ENCODE measurements at places on chromosomes 12 and 14.

DNA sequence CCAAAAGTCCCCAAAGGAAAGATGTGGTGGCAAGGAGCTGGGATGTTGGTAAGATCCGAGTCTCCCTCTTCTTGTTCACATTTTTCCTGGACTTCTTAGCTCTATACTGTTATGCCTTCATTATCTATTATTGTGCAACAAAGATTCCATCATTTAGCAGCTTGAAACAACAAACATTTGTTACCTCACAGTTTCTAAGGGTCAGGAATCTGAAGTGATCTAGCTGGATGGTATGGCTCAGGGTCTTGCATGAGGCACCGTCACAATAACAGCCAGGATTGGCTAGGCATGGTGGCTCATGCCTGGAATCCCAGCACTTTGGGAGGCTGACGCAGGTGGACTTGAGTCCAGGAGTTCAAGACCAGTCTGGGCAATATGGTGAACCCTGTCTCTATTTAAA lies 51.1 kb upstream of the KRAS start:
- no peak for DNase-seq

- DNase-seq, result no peak
These were observed 269.7 kb downstream of the KSR2 start for GRCh38 chr12:117699118-117699517.

DNA sequence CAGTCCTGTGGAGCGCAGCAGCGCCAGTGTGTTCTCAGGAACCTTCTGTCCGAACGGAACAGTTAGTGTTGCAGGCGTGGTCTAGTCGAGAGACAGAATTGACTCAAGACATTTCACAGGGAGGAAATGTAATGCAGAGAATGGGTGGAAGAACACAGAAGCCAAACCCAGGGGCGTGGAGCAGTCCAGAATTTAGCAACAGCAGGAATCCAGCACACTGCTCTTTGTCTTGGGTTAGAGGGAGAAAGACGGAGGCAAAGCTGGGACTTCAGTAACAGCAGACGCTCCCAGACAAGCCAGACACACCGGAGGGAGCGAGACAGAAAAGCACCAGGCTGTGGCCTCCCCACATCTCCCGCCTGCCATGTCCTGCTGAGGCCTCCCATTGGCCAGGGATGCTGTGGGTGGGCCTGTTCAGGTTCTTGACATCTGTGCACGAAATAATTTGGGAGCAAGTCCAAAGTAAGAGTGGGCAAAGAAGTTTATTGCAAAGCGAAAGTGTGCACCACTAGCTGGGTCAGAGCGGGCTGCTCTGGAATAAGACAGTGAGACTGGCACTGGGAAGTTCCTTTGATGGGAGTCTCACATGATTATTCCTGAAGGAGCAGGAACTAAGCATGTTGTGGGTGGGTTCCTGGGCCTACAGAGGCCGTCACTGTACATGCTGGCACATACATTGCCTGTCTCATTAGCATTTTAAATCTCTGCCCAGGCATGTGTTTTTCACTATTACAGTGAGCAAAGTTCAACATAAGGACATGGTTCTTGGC lies 339.3 kb upstream of the SFSWAP start:
- no peak for DNase-seq

DNA sequence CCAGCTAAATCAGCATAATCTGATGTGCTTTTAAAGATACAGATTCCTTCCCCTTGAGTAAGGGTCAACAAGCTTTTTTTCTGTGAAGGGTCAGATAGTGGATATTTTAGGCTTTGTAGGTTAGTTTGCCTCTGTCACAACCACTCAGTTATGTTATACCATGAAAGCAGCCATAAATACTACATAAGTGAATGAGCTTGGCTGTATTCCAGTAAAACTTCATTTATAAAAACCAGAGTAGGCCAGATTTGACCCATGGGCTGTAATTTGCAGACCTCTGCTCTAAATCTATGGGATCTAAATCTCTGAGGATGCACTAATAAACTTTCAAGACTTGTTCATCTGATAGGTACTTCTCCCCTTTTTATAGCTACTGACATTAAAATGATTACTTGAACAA lies 47.7 kb downstream of the LEMD3 start:
- DNase-seq, result no peak

DNA sequence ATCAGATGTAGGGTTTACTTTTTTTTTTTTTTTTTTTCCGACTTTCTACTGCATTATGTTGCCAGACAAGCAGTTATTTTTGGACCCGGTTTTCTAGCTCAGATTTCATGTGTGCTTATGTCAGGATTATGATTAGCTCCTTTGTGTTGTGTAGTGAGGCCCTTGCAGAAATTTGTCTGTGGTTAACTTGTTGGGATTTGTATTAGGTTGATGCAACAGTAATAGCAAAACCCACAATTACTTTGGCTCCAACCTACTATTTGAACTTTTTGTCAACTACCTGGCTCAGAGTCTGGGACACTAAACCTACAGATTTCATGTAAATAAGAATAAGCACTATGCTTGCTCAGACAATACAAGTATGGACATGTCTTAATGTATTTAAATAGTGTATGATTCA lies 44.1 kb upstream of the KCNJ8 start:
- DNase-seq, result peak; percentile 16

- DNase-seq, result peak; percentile 87
These were observed 824 bp downstream of the TBK1 start for GRCh38 chr12:64452559-64453329.

- no peak for DNase-seq
These were observed 129.4 kb downstream of the C12orf75 start for GRCh38 chr12:105459760-105460330.

DNA sequence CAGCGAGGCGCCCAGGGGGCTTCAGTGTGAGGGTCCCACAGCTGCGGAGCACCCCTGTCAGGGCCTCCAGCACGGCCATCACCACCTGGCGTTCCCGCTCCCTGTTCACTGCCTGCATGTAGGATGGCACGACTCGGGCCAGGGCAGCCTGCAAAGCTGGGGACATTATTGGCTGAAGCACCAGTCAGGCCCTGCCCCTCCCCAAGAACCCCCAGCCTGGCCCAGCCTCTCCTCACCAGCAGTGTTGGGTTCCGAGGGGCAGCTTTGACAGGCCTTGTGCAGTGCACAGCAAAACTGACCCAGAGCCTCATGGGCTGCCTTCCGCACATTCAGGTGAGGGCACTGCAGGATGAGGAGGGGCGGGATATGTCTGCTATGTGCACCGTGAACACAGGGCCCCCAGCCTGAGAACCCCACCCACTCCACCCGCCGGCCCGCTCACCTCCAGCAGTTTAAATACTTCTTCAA lies 5.6 kb downstream of the IPO4 start:
- DNase-seq, result no peak

DNA sequence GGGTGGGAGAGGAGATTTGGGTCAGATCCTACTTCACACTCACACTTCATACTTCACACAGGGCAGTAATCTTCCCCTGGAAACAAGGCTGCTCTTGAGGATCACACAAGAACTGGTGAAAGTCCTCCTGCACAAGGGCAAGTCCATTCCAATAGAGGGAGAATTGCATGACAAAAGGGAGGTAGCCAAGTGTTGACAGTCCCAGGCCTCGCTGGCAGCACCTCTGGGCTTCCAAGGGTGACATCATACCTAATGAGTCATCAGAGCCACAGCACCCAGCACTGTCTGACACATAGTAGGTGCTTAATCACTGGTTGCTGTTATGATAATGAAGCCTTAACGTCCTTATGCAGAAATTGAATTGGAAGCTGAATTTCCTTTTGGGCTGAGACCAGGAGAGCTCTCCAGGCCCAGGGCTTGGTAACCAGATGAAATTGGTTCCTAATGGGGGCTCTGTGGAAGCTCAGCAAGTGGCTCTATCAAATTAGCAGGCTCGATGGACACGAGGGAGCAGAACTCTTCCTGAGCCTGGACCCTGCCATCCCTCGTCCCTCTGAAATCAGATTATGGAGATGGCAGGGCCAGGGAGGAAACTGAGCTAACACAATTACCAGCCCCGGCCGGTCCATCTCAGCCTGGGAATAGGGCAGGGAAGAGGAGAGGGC lies 58.8 kb upstream of the ACTN1 start:
- DNase-seq, result no peak

DNA sequence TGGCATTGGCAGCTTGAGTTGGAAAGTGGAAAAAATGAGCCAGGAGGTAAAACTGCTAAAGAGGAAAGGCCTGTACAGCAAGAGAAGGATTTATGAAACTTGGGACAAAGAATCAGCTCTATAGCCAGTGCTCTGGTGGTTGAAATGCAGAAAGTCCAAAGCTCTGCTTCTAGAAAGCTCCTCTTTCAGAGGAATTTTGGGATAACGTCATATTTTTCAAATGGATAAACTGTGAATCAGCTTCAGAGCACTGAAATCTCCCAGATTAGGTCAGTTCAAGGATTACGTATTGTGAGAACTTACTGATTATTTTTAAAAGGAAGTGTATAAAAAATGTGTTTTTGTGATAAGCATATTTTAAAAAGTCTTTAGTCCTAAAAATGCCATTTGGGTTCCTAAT lies 203.1 kb upstream of the CNOT2 start:
- DNase-seq, result no peak

DNA sequence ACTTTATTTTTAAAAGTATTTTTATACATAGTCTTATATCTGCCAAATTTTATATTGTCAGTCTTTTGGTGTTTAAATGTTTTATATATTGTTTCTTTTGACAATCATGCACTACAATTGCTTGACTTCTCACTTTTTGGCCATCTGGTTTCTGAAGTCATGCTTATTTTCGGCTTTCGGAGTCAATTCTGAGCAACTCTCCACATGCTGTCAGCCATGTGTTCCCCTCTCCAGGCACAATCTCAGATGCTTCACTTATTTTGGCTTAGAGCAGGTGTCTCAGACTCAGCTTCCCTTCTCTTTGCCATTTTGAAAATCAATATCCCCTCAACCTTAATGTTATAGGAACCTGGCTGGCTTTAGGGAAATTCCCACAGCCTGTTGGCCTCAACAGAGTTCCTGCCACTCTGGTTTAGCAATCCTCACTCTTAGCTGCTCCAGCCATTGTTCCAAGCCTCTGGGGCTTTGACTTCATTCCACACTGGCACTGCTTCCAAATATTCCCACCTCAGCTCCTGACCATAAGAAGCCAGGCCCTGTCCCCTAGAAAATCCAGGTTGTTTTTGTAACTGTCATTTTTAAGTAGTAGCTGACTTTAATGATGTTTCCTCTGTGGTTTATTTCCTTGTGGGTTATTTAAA lies 125.5 kb upstream of the FAR2 start:
- no peak for DNase-seq

- DNase-seq, result no peak
These were observed 63.8 kb downstream of the FAR2 start for GRCh38 chr12:29212682-29213403.

DNA sequence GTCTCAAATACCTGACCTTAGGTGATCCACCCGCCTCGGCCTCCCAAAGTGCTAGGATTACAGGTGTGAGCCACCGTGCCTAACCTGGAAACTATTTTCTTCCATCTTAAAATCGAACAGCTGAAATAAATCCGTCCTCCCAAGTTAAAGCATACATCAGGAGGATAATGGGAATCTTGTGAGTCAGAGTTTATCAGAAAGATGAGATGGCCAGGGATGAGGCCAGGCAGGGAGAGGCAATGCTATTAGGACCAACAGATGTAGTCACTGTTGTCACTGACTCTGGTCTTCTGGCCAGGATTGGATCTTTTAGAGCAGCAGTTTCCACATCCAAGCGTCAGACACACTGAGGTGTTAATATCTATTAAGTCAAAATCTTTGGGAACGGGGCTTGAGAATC lies 61.7 kb upstream of the USP44 start:
- no peak for DNase-seq

GRCh38 chr12:10838461-10838860 lies 10.8 kb downstream of the PRR4 start:
- no peak for DNase-seq

GRCh38 chr12:109740694-109741245 lies 27.1 kb downstream of the FAM222A start:
- no peak for DNase-seq

- DNase-seq, result no peak
These were observed 78.1 kb upstream of the ST8SIA1 start for GRCh38 chr12:22412581-22412980.

- DNase-seq, result no peak
These were observed 354.3 kb downstream of the CEP128 start for GRCh38 chr14:80587096-80587724.

- no peak for DNase-seq
These were observed 22.8 kb downstream of the ANO2 start for GRCh38 chr12:5921966-5922899.

GRCh38 chr12:25182765-25183164 lies 12.2 kb downstream of the DNAI7 start:
- no peak for DNase-seq

GRCh38 chr14:68607081-68607866 lies 185.6 kb downstream of the ZFP36L1 start:
- DNase-seq, result no peak

DNA sequence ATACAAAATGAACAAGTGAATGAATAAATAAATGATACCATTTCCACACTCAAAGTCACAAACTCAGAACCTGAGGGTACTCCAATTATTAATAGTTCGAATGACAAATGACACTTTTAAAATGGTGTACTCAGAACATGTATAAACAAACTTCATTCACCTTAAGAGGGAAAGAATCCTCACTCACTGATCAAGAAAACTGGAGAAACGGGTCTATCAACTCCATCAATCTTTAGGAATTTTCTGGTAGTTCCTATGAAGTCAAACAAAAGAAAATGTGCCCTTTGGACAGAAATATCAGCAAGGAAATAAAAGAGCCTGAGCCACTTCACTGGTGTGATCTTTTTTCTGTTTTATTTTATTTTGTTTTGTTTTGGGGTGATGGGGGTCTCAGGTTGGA lies 5.2 kb upstream of the NRDE2 start:
- DNase-seq, result no peak

GRCh38 chr12:40105515-40106201 lies at the start of gene SLC2A13:
SLC2A13 (minus strand) TSS chr12:40106081; CDS start chr12:40105808, 273 bp downstream.
- no peak for DNase-seq

DNA sequence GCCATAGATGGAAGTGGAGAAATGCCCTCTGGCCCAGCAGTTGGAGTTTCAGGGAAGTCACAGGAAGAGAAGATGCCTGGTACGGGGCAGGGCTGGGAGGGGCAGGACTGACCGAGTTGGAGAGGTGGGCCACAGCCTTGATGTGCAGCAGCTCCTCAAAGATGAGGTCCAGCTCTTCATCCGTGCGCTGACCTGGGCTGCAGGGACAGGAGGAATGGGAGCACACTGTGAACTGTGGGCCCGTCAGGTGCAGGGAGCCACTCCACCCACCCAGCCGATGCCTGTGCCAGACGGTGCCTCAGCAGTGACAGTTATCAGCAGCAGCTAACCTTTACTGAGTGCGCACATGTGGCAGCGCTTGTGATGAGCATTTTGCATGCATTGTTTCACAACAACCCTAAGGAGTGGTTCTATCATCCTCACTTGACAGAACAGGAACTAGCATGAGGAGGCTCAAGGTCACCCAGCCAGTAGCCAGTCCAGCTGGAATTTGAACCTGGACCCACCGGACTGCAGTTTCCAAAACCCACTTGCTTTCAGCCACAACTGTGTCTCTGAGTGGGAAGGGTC lies 8.4 kb downstream of the RAPGEF3 start:
- DNase-seq, result no peak

GRCh38 chr12:32053881-32054624 lies 52.6 kb upstream of the BICD1 start:
- peak; percentile 60 for DNase-seq

- no peak for DNase-seq
These were observed 30.6 kb downstream of the BORCS5 start for GRCh38 chr12:12387501-12387900.
